ENCODE measurements at places on chromosomes 1 and 21.

- no peak for DNase-seq
Observed at GRCh38 chr1:70485624-70486023, 74.6 kb downstream of the CTH start.

- no peak for DNase-seq
Observed at GRCh38 chr21:33108228-33108627, 38.3 kb downstream of the OLIG1 start.

GRCh38 chr21:45528028-45528705, 14.1 kb downstream of the SLC19A1 start:
- no peak for DNase-seq

- DNase-seq, result no peak
Observed at GRCh38 chr1:20322825-20323612, 32.3 kb downstream of the VWA5B1 start.

GRCh38 chr1:8858888-8859706, 19.4 kb downstream of the ENO1 start:
- DNase-seq, result no peak

DNA sequence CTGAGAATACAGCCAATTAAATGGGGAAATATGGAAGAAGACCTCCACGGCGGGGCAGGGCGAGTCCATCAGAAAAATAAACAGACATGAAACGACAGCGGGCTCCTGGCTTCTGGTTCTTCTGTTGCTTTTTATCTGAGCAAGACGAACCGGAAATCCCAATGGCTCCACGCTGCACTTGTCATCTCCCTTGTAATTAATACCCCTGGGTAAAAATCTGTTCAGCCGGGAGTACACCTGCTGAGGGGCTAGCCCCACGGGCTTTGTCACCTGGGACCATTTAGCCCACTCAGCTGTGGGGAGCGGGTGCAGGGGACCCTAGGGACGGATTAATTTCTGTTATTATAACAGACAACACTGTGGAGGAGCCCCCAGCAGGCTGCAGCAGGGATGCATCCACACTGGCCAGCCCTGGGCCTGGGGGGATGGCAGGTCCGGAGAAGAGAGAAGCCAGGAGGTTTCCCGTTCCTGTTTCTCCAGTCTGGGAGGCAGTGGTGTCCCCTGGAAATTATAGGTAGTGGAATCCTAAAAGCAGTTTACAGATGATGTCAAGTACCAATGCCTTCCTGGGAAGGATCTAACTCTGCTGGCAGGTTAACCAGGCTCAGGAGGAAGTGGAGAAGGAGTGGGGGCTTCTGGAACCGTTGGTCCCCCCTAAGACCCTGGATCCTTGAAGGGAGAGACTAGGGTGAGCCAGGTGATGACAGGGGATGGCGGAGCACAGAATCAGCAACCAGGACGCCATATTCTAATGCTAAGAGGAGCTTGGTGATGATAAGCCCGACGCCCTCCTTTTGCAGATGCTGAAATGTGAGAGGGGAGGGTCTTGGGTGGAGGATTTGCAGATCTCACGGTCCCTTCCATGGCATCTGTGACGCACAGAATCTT, 566.1 kb downstream of the PTPRU start:
- no peak for DNase-seq

DNA sequence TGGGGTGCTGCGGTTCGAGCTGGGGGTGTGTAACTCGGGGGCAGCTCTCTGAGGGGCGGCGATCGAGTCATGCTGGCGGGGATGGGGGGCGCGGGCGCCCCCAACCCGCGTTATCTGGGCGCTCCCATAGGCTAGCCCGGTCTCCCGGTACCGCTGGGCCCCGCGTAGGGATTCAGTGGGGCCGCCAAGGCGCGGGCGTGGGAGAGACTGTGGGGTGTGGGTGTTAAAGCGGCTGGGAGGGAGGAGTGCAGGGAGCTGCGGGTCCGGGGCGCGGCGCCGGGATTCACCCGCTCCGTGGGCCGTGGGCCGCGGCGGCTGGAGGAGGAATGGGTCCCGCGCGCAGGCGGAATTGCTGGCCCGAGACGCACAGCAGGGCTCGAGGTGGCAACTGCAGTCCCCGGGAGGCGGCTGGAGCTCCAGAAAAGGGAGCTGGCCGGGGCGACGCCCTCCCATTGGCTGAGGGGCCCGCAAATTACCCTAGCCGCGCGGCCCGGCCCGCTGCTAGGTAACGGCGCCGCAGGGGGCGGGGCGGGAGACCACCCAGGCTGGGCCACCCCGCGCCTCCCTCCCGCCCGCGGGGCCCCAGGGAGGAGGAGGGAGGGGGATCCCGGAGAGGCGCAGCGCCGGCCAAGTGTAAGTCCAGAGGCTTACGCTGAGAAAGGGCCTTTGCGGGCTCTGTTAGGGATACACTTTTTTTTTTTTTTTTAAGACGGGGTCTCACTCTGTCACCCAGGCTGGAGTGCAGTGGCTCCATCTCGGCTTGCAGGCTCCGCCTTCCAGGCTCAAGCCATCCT, at the start of gene PTCH2:
TSS of gene PTCH2 (minus strand) at position 392 of the 794 bp plus-strand sequence. CDS start at position 71, 321 bp downstream.
- peak; percentile 83 for DNase-seq

DNA sequence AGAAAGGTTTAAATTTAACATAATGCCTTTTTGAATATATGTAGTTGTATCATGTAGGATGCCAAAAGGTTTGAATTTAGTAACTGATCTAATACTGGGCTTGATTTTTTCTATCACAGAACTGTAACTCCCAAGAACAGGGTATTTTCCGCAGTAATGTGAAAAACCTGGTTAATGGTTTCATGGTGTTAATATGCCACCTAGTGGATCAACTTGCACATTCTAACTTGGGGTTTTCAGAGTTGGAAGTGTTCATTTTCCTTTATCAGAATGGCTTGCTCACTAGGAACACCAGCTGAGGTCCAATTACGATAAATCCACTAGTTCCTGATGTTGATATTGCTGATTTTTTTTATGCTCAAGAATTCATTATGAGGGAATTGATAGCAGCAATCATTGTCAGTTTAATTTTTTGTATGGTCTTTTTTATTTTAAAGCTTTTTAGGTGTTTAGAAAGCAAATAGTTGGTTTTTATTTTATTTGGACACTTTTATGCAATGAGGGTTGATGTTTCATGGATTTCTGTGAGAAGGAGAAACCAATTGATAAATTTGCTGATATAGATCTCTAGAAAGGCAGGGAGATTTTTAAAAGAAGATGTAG, 157.2 kb downstream of the PLA2G4A start:
- DNase-seq, result no peak

- DNase-seq, result no peak
Observed at GRCh38 chr1:203521074-203521794, 27.3 kb downstream of the OPTC start.

DNA sequence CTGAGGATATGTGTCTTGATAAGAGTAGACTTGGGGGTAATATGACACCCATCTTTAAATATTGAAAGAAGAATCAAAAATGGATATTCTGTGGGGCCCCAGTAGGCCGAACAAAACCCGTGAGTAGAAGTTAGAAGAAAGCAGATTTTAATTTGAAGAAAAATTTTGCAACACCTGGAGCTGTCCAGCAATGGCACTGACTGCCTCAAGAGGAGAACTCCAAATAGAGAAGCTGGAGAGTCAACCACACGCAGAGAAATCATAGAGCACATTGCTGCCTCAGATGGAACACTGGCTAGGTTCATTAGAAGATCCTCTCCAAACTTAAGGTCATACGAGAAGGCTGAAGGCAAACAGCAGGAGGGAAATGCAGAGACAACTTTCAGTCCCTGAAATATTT, 6.8 kb downstream of the NHLH1 start:
- DNase-seq, result no peak

DNA sequence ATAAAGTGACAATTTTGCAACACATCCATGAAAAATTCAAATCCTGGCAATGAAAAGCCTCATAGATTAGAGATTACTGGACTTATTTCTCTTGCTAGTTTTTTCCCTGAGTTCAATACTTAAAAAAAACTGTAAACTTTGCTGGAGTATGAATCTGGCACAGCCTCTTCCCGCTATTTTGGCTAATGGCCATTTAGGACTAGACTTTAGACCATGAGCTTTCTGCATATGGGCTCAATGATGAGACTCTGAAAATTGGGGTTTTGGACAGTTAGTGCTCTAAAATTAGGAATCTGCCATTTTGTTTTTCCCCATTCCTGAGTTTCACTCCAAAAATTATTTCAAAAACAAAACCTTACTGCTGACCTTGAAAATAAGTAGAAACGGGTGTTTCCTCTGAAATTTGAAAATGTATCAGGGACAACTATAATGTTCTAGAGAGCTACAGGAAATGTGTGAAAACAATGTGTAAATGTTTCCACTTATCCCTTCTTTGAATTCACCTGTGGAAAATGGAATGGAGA, 137.5 kb downstream of the HMCN1 start:
- DNase-seq, result no peak

DNA sequence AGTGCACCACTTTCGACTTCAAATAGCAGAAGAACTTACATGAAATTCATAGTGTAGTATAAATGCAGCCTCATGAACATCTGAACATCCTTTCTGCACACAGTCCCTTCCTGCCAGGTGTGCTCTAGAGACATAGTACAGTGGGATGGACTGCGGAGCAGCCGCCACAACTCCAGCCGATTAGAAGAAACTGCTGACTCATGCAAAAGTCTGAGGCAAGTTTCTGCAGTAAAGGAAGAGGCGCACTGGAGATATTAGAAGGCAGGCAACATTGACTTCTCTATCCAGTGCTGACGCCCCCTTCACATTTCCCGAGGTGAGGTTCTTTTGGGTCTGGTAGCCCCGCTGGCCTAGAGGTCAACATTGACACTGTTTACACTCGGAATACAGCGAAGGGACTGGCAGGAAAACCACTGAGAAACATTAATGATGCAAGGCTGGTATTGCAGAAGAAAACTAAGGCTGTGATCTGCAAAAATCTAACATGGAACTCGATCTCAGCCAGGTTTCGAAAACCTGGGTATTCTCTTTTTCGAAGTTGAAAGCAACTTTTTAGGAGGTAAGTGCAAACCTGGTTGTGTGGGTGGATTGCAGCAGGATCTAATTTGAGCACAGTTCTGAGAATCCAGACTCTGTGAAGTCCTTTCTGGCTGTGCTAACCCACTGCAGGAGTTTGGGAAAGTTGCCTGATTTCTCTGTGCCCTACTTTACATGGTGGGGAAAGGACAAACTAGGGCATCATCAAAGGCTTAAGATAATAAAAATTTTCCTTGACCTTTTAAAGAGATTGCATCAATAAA, 90.7 kb downstream of the CDC7 start:
- DNase-seq, result no peak

DNA sequence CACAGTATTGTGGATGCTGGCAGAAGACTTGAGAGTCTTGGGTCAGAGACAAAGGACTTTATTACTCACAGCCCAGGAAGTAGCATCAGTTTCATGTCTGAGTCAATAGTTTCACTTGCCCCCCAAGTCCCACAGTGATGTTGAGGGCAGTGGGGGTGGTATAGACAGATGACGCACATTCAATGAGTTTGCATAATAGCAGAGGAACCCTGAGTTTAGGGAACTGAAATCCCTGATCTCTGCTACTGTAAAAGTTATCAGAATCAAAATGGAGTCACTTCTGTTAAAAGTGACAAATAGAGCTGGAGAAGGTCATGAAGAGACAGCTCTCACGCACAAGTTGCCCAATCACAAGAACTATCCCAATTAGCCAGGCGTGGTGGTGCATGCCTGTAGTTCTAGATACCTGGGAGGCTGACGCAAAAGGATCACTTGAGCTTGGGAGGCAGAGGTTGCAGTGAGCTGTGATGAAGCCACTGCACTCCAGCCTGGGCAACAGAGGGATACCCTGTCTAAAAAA, 11.5 kb upstream of the HCRTR1 start:
- DNase-seq, result no peak

DNA sequence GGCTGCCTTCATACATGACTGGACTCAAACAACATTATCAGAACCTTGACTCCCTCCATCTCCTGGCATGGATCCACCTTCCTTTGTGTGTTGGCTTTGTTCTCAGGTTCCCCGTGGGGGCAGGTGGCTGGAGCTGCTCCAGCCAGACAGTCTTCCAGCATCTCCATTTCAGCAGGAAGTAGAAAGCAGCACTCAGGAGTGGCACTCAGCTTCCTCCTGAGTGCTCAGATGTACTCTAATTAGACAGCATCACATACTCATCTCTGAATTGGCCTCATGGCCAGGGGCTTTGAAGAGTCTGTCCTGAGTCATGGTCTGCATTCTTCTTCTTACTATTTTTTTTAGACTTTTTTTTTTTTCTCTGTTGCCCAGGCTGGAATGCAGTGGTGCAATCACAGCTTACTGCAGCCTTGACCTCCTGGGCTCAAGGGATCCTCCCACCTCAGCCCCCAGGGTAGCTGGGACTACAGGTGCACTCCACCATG, 27.9 kb downstream of the OVAAL start:
- no peak for DNase-seq

GRCh38 chr1:88043834-88044233, 640.2 kb upstream of the PKN2 start:
- DNase-seq, result no peak

GRCh38 chr21:28337315-28337714, 655.4 kb downstream of the LTN1 start:
- no peak for DNase-seq

- DNase-seq, result no peak
Observed at GRCh38 chr1:184465489-184466146, 78.8 kb downstream of the C1orf21 start.

DNA sequence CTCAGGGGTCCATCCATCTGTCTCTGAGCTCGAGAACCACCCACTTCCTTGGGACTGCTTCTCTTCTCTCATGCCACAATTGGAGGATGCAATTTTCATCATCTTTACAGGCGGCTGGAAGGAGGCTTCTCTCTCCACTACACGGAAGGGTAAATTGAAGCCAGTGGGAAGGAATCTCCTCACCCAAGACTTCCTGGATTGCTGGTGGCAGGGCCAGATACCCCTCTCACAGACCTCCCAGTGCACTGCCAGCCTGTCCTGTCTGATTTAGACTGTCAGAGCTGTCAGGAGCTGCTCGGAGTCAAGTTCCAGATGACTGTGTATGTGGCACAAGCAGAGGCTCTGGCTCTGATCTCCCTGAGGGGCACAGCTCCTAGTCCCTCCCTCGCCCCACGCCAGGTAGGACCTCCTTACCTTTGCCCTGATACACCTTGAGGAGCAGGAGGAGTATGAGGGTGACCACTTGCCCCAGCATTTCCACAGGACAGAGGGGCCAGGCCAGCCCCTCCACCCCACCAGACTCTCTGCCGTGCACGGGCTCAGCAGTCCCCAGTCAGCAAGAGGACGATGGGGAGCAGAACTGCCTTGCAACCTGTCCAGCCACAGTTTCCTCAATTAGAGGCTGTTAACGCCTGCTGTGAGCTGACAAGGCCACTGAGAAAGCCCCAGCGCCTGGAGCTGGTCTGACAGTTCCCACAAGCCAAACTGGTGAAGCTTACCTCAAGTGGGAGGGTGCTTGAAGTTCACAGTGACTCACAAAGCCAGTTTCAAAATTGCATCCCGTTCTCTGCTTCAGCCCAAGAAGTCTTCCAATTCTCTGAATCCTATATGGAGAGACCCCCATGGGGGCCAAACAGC, at the start of gene CD244:
TSS of gene CD244 (minus strand) at position 685 of the 858 bp plus-strand sequence. CDS start at position 475, 210 bp downstream.
- DNase-seq, result no peak

GRCh38 chr1:231926340-231926739, 299.8 kb downstream of the DISC1 start:
- DNase-seq, result no peak

All from hypothalamus (tissue), 51 donors.